ENCODE measurements at places on chromosomes 2 and 18. TPM values are rescaled to one million over a fixed set of nuclear protein-coding genes. Genes with fewer than 3 reads are reported as not detected.

The SGPP2 gene
- 1.8 TPM for total RNA-seq

The DES gene
- total RNA-seq = 114 TPM

The TMEM247 gene
- not detected for total RNA-seq

The RASGRP3 gene
- total RNA-seq = 8.6 TPM

DNA sequence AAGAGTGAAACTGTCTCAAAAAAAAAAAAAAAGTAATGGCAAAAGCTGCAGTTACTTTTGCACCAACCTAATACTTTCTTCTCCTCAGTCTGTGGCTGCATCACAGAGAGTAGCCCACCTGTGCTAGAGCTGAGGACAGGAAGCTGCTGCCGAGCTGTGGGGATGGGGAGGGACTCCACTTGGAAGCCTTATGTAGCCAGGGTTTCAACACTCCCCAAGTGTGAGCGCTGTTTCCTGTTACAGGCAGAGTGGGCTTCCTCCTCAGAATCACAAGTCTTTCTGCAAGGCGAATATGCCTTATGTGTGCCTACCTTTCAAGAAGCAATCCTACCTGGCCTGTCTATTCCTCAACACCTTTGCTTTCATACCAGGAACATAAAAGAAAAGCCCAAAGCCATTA, 36.3 kb upstream of the CYP27C1 start:
- H3K4me1 ChIP-seq = no peaks in the 10 kb centered on the region
- H3K27ac ChIP-seq = no peak overlapping the region
- no peaks in the 10 kb centered on the region for H3K27me3 ChIP-seq

- H3K36me3 ChIP-seq = no peaks in the 10 kb centered on the region
- no peaks in the 10 kb centered on the region for H3K4me1 ChIP-seq
- H3K27ac ChIP-seq = no peak overlapping the region
- peaks cover 15% of the 10 kb centered on the region for H3K27me3 ChIP-seq
Observed at GRCh38 chr2:132033365-132033764, 128.4 kb downstream of the ANKRD30BL start.

Measured in hepatocyte (in vitro differentiated cells).